Activated CD4-positive, alpha-beta T cell treated with anti-CD3 and anti-CD28 coated beads, Interleukin-2, amount 50 U/mL, for 48 hours (primary cell): ENCODE measurements at places on chromosomes 1 and 21.
A peak's percentile ranks its signal among the peaks of the same experiment; 100 is the strongest.

GRCh38 chr1:45134461-45134873 is 71.9 kb downstream of the ZSWIM5 start:
- no peak for DNase-seq

GRCh38 chr21:36804874-36805611 is 106.1 kb downstream of the SIM2 start:
- no peak for DNase-seq

GRCh38 chr1:48679859-48680258 is 96.8 kb downstream of the BEND5 start:
- DNase-seq = no peak

- no peak for DNase-seq
These were observed 20.8 kb downstream of the MAB21L3 start for GRCh38 chr1:116131866-116132605.

DNA sequence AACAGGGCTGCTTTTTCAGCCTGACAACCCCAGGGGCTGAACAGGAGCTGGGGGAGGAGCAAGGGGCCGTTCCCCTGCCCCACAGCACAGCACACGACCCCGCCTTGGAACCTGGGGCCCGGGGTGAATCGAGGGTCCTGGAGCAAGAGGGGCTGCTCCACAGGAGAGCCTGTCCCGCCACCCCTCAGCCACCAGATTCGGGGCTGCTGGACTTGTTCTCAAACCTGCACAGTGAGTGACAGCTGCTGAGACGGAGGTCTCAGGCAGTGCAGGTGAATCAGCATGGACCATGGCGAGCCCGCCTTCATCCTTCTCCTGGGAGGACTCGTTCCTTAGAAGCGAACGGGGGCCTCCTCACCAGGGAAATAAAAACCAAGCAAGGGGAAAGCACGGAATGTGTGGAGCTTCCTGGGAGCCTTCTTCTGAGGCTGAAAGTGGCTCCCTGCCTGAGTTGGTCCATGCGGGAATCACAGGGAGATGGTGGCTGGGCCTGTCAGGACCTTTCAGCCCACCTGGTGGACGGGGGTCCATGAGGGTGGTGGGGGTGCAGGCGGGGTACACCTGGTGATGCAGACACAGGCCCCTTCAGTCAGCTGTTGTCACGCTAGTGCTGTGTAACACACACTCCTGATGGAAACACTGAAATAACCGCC is 125.4 kb downstream of the SIK1 start:
- no peak for DNase-seq

- no peak for DNase-seq
These were observed 120.1 kb upstream of the RAVER2 start for GRCh38 chr1:64624808-64625207.

DNA sequence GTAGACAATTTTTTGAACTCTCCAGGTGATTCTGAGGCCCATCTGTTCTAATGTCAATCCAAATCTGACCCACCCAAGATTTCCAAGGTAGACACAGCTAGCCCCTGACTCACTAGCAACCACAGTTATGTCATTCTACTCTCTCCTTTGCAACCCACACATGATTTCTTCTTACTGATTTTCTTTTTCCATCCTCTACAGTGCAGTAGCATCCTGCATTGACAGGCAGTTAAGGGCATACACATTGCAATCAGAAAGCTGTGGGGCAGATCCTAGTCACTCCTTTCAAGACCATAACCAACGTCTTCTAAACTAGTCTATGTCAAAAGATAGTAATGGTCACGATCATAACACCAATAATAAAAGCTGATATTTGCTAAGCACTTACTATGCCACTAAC is 54.2 kb downstream of the JAK1 start:
- no peak for DNase-seq

- DNase-seq = no peak
These were observed 69.6 kb downstream of the PTPRU start for GRCh38 chr1:29305943-29306342.

- DNase-seq = peak; percentile 66
These were observed 55.9 kb downstream of the CD58 start for GRCh38 chr1:116514708-116515525.

- DNase-seq = no peak
These were observed 44.8 kb downstream of the IRF2BP2 start for GRCh38 chr1:234565132-234565531.

- DNase-seq = no peak
These were observed 38.0 kb upstream of the PPP2R5A start for GRCh38 chr1:212247179-212247721.

- no peak for DNase-seq
These were observed 263.7 kb downstream of the PTPRU start for GRCh38 chr1:29500041-29500440.

GRCh38 chr1:62037274-62037673 is 157.4 kb upstream of the L1TD1 start:
- no peak for DNase-seq

GRCh38 chr1:185862235-185862634 is 128.0 kb downstream of the HMCN1 start:
- no peak for DNase-seq

DNA sequence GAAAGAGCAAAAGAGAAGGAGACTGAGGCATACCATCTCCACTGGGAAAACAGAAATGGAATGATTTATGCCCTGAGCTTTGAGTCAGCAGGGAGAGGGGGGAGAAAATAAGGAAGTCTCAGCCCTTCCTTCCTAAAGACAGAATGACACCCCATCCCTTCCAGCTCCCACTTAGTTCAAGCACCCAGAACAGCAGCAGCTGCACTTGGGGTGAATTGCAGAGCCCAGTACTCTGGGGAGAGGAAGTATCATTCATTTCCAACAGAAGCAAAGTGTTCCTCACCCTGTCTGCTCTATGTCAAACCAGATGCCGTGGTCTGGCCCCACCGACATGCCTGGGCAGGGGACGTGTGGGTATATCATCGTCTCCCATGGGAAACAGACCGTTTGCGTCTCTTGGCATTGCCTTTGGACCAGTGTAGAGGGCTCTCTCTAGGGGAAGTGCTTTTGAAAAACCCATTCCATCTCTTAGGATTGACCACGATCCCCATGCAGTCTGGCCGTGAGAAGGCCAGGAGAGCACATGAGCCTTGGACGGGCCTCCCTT is 1.1 kb upstream of the KCNJ15 start:
- DNase-seq = no peak

DNA sequence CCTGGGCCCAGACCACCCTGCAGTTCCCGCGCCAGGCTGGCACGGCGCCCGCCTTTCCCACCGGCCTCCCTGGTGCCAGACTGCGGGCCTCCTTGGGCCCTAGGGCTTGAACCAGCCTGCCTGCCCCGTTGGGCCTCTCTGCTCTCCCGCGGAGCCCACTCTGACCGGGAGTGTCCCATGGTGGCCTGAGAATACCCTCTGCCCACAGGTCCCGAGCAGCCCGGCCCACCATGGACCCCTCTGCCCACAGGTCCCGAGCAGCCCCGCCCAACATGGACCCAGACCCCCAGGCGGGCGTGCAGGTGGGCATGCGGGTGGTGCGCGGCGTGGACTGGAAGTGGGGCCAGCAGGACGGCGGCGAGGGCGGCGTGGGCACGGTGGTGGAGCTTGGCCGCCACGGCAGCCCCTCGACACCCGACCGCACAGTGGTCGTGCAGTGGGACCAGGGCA is 7.9 kb downstream of the MIB2 start:
- no peak for DNase-seq

- DNase-seq = no peak
These were observed 57.7 kb downstream of the ASTN1 start for GRCh38 chr1:177106614-177107365.

- no peak for DNase-seq
These were observed 114.2 kb downstream of the ZC3H11B start for GRCh38 chr1:219498666-219499065.

GRCh38 chr1:86362807-86363206 is 33.3 kb downstream of the ODF2L start:
- no peak for DNase-seq

- no peak for DNase-seq
These were observed 35.2 kb upstream of the CTPS1 start for GRCh38 chr1:40944326-40944725.

- DNase-seq = peak; percentile 46
These were observed at the start of gene RNF187 for GRCh38 chr1:228487336-228488124. Gene RNF187, plus strand, starts transcription at chr1:228487382.

- no peak for DNase-seq
These were observed 5.8 kb downstream of the LINGO4 start for GRCh38 chr1:151799179-151800022.

GRCh38 chr1:20932437-20932977 is 145.4 kb upstream of the HP1BP3 start:
- peak; percentile 45 for DNase-seq

DNA sequence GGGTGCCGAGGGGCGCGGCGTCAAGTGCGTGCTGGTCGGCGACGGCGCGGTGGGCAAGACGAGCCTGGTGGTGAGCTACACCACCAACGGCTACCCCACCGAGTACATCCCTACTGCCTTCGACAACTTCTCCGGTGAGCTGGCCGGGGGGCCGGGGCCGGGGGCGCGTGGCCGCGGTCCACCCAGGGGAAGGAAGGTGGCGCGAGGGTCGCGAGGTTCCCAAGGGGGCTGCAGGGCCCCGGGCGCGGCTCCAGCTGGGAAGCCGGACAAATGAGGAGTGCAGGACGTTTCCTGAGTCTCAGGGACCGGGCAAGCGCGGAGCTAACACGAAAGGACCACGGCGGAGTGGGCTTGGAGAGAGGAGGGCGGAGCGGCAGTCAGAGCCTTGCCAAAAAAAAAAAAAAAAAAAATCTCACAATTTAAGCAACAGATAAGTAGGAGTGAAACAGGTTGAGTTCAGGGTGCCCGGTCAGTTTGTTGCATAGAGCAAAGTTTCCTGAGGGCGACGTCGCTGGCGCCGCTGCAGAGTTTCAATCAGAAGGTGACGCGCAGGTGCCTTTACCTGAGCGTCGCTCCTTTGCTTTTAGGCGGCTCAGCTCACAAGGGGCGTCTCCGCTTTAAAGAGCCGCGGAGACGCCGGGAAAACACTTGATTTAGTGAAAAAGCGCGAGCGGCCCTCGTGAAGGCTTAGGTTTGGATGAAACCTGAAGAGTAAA is 750 bp downstream of the RHOU start:
- peak; percentile 11 for DNase-seq

DNA sequence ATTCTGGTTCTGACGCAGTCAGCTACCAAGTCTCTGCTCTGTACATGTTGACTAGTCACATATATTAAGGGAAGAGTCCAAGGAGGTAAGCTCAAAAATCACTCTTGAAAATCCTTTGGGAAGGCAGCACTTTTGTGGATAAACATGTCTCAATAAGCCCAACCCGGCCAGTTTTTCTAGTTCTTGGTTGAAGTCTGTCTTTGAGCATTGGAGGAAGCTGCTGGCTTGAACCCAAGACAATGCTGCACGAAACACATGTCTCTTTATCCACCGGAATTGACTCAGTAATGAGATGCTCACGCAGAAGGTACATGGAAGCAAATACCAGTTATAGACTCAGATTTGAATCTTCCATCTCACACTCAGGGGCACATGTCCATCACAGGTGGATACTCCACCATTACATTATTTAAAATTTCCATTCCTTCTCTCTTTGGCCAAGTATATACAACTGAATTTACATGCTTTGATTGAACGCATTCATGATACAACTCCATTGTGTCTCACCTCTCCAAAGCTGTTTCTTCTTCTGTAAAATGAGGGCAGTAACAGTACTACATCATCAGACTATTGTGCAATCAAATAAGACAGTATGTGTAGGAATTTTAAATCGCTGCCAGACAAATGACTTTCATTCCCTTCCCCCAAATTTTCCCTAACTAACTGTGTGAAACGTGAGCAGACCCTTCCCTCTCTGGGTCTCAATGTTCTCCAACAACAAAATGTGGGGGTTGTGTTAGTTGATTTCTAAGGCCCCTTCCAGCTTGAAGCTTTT is 9.6 kb upstream of the GUCA2A start:
- no peak for DNase-seq

DNA sequence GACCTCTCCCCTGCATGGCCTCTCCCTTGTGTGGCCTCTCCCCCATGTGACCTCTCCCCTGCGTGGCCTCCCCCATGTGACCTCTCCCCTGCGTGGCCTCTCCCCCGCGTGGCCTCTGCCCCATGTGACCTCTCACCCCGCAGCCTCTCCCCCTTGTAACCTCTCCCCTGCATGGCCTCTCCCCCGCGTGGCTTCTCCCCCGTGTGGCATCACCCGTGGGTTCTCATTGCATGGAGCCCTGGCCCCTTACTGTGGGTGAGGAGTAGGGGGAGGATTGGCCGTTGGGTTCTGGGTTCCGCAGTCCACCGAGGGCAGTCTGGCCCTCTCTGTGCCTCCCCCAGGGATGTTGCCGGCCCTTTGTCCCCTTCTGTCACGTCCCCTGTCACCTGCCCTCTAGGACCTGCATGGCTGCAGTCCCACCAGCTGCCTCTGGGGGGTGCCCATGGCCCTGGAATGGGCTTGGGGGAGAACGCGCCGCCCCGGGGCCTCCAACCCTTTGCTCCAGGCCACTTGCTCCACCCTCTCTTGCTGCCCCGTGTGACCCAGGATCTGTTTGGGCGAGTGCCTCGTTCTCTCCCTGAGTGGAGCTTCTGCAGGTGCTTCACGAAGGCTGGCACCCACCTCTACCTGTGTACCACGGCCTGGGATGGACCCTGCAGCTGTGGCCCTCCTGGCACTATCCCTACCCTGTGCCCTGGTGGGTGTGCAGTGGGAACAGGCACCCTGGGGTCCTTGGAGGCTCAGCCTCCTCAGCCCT is 21.3 kb downstream of the RRP1 start:
- peak; percentile 98 for DNase-seq

- no peak for DNase-seq
These were observed 20.5 kb downstream of the RNF220 start for GRCh38 chr1:44425341-44426082.

DNA sequence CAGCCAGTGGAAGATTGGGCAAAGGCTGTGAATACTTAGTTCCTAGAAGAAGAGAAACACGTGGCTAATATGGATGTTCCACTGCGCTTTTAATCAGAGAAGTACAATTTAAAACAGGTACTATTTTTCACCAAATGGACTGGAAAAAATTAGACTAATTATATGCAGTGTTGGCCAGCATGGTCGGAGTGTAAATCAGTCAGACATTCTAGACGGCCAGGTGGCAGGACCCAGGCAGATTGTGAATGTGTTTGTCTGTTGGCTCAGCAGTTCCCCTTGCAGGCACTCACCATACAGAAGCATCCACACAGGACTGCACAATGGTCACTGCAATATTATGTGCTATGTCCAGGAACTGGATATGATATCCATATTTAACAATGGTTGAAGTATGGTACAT is 23.9 kb upstream of the SLC25A34 start:
- DNase-seq = no peak

GRCh38 chr1:39195166-39196111 is 9.1 kb upstream of the MACF1 start:
- no peak for DNase-seq

- DNase-seq = no peak
These were observed 54.1 kb downstream of the RIPK4 start for GRCh38 chr21:41712730-41713129.
